HTR-8/SVneo (cell line): ENCODE measurements at places on chromosomes 7 and 10.

GRCh38 chr7:158650821-158651225 lies 53.8 kb downstream of the NCAPG2 start:
- DNase-seq: peak; percentile 41

DNA sequence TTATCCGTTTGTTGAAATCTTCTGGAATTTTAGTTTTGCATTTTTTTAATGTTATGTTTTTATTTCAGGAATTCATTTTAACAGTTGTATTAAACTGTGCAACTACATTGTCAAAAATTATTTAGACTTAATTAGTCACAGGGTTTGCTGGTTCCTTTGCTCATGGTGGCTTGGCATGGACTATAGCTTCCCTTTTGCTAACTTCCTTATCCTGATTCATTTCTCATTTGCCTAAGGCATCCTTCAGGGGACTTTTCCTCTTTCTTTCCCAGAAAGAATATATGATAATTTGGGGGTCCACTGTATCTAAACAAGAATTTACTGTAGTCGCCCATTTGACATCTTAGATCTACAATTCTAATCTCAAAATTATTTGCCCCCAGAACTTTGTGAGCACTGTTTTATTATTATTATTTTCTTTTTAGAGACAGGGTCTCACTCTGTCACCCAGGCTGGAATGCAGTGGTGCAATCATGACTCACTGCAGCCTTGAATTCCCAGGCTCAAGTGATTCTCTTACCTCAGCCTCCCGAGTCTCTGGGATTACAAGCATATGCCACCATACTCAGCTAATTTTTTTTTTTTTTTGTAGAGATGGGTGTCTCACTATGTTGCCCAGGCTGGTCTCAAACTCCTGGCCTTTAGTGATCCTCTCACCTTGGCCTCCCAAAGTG lies 13.9 kb downstream of the FIGNL1 start:
- DNase-seq: peak; percentile 13

- no peak for DNase-seq
Measured at GRCh38 chr7:36939816-36940215, 215.5 kb upstream of the AOAH start.

- DNase-seq: peak; percentile 25
Measured at GRCh38 chr10:57657164-57657765, 610.4 kb downstream of the IPMK start.

DNA sequence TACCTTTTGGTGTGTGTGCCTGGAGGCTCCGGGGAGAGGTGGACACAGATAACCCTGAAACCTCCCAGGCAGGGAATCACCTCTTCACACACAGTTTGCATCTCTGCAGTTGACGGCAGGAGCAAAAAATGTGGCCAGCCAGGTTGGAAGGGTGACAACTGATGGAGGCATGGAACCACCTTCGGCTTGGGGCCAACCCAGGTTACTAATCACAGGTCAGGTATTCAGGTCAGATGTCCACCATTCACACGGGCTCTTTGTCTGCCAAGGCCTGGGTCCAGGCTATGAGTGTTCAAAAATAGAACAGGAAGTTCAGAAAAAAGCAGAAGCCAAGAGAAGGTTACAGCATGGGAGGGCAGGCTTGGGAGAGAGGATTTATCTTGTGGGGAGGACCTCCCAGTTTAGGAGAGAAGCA lies 137.2 kb upstream of the EFCAB10 start:
- DNase-seq: no peak

DNA sequence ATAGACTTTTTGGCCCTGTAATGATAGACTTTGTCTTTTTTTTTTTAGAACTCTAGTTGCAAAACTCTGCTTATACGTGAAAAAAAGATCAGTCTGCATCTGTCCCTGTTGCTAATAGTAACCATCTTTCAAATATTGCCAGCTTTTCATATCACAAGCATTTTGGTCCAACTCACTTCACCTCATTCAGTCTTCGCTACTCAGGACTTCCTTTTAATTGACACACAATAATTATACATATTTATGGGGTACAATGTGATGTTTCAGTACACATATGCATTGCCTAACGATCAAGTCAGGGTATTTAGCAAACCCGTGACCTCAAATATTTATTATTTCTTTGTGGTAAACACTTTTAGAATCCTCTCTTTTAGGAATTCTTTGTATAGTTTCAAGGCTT lies 867.0 kb upstream of the C7orf33 start:
- DNase-seq: no peak

GRCh38 chr7:26190417-26190869 lies 10.1 kb downstream of the HNRNPA2B1 start:
- DNase-seq: no peak

DNA sequence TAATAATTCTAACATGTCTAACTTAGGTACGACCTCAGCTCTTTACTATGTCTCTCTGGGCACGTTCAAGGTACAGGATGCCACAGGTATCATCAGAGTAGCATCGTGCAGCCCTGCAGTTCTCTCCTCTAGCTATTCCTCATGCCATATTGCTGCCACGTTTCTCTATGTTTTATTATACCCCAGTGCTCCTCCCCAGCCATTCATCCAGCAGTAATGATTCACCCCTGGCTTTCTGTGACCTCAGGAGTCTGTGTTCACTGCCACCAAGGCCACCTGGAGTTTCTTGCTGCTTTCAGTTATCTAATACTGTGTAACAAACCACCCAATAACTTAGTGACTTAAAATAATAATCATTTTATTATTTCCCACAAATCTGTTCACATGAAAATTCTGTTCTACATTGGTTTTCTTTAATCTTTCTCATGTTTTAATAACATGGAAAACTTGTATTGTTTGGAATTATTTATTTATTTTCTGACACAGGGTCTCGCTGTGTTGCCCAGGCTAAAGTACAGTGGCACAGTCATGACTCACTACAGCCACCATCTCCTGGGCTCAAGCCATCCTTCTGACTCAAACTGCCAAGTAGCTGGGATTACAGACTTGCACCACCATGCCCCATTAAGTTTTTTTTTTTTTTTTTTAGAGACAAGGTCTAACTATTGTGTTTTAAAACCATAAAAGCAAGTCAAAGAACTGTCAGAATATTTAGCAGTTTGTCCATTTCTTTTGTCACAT lies 21.8 kb downstream of the REEP3 start:
- DNase-seq: no peak

- no peak for DNase-seq
Measured at GRCh38 chr10:114686013-114686412, 27.9 kb upstream of the ABLIM1 start.

DNA sequence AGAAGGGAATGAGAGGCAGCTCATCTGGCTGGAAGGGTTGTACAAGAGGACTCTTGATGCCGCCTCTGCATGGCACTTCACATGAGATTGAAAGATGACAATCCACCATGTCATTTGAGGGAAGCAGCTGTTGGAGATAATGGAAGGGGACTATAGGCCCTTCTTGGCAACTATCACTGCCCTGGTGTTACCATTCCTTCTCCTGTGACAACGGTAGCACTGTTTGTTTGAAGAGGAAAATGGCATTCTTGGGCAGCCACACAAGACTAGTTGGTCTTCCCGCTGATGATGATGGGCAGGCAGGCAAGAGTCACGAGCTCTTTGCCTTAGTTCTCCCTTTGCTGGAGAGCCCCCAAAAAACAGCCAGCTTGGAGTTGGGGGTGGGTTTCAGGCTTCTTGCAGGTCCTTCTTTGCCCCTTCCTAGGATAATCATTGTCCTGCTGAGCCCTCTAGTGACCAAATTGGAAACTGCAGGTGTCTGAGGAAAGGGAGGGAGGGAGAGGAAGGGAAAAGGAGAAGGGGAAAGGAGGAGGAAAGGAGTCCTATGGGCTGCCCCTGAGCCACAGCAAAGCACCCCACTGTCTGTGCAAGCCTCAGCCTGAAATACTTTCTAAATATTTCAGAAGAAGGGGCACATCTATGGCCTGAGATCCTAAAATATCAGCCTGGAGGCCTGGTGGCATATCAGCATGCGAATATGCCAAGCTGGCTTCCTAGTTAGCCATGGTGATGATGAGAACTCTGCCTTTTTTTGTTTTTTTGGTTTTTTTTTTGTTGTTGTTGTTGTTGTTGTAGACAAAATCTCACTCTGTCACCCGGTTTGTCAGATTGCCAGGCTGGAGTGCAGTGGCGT lies 165.6 kb upstream of the KMT2E start:
- DNase-seq: peak; percentile 25

- no peak for DNase-seq
Measured at GRCh38 chr7:135179321-135179925, 8.9 kb upstream of the CYREN start.

DNA sequence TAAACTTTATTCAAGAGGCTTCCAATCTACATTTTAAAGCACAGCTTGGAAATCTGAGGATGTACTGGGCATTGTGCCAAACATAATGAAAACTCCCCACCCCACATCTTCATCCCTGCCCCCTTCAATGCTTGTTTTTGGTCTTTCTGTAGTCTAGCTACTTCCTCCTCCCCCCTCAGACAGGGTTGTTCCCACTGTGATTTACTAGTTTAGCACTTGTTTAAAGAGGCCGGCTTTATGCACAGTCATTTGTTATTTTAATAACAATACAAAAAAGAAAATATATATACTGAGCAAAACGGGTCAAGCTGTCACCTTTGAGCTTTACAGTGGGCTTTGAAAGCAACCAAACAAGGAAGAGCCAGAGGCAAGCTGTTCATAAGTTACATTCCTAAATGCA lies 132.6 kb downstream of the CHRM2 start:
- no peak for DNase-seq

- no peak for DNase-seq
Measured at GRCh38 chr7:142690554-142691182, 58.6 kb upstream of the PRSS1 start.

GRCh38 chr7:96663457-96663856 lies 46.2 kb downstream of the SEM1 start:
- DNase-seq: no peak

- DNase-seq: peak; percentile 29
Measured at GRCh38 chr10:35613597-35614226, 8.6 kb downstream of the GJD4 start.

DNA sequence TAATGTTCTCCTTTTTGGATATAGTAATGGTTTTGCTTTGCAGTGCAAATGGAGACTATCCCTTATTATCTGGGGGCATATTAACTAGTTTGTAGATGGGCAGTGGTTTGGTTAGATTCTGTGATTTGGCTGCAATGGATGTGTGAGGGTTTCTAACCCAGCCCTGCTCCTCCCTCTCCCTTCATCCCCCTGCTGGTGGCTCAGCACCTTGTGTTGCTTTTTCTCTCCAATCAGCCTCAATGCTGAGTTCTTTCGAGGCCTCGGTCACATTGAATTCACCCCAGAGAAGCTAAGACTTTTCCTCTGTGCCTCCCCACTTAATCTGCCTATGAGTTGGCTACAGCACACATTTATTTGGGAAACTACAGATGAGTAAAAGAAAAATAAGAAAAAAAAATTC lies 120.0 kb downstream of the MALRD1 start:
- DNase-seq: no peak

GRCh38 chr10:99438890-99439289 lies 8.5 kb upstream of the GOT1 start:
- DNase-seq: no peak

DNA sequence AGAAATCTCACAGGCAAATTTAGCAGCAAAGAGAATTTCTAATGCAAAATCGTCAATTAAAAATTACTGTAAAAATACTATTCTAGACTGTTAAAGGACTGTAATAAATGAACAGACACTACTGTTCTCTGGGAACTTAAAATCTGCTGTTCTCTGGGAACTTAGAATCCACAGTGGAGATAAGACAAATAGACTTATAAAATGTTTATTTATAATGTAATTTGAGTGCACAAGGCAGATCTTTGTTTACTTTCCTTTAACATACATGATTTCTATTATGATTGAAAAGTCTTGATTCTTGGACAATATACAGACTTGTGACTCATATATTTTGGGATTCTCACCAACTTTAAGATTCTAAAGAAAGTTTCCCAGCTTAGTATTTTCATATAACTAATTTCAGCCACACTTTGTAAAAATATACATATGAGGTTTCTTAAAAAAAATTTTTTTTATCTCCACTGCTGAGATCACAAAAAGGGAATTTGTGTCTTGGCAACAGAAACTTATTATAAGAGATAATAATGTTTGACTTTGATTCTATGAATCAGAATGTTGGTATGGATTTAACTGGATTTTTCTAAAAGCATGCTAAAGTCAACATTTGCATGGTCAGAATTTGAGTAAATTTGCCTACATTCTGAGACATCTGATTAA lies 166.3 kb upstream of the RHOBTB1 start:
- DNase-seq: no peak

DNA sequence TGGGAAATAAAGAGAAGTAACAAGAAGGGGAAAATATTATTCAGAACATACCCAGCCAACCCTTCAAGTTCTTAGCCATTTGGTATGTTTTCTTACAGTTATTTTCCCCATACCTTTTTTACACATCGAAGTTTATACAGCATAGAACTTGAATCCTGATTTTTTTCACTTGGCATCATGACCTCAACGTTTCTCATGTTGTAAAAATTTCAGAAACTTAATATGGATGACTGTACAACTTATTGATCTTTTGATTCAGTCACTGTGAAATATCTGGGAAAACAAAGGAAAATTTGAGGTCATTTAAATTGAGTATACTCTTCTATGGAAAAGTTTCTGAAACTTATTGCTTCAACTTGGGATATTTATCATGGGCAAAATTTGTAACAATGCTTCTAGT lies 103.6 kb upstream of the FAM171A1 start:
- DNase-seq: no peak

DNA sequence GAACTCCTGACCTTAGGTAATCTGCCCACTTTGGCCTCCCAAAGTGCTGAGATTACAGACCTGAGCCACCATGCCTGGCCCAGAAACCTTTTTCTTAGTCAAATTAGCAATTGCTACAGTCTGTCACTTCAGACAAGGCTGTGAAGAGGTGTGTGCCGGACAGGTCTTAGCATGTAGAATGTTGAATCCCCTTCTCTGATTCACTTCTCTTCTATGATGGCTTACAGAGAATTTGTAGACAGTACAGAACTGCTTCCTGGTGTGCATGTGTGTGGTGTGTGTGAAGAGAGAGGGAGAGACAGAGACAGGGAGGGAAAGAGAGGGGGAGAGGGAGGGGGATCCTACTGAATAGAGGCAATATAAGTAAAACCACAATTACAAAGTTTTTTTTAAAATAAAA lies 150.4 kb downstream of the PARD3 start:
- DNase-seq: no peak

GRCh38 chr10:7471720-7472367 lies 61.0 kb upstream of the SFMBT2 start:
- no peak for DNase-seq

- no peak for DNase-seq
Measured at GRCh38 chr10:48485711-48486110, 119.2 kb downstream of the ARHGAP22 start.

- no peak for DNase-seq
Measured at GRCh38 chr7:138753610-138754009, 44.2 kb upstream of the TMEM213 start.

GRCh38 chr7:101924171-101924570 lies 106.7 kb downstream of the CUX1 start:
- peak; percentile 13 for DNase-seq

DNA sequence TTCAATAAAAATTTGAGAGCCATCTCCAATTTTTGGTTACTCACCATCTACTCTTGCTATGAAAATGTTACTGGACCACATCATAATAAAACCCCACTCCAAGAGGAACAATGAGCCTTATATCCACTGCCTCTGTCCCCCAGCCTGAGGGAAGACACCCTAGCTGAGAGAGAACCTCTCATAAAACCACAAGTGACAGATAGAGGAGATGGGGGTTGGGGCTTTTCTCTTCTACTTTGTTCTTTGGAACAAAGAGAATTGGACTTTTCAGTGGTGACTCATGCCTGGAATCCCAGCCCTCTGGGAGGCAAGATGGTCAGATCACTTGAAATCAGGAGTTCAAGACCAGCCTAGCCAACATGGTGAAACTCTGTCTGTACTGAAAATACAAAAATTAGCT lies 27.6 kb upstream of the TAS2R16 start:
- no peak for DNase-seq
